ENCODE measurements at places on chromosomes 5 and 9. TPM values are rescaled to one million over a fixed set of nuclear protein-coding genes. Genes with fewer than 3 reads are reported as not detected.

Gene NNT
- 197 TPM for total RNA-seq

Gene PKD2L2
- total RNA-seq = not detected

Gene FGD3
- total RNA-seq = 2.5 TPM

Gene OR1Q1
- total RNA-seq = not detected

Gene KIF27
- total RNA-seq = 1.7 TPM

Gene DOCK2
- total RNA-seq = 6.7 TPM

Gene FGF10
- 0.11 TPM for total RNA-seq

Gene SPAAR
- total RNA-seq = 1.4 TPM

Gene SPARC
- 115 TPM for total RNA-seq

Gene GRXCR2
- total RNA-seq = not detected

Gene PAEP
- not detected for total RNA-seq

Gene OMD
- total RNA-seq = 1.2 TPM

Gene CATSPER3
- total RNA-seq = not detected

Gene RNF180
- total RNA-seq = 6.0 TPM

Gene AMBP
- total RNA-seq = 4,539 TPM

Gene KCNV2
- not detected for total RNA-seq

Gene NTRK2
- total RNA-seq = 0.19 TPM

Gene CCL27
- not detected for total RNA-seq

Gene HACD4
- total RNA-seq = 0.13 TPM

Gene DNAI1
- not detected for total RNA-seq

Gene PRRX2
- not detected for total RNA-seq

Gene ANXA2R
- total RNA-seq = 0.24 TPM

Gene C5orf34
- 0.15 TPM for total RNA-seq
